ENCODE measurements at places on chromosomes 16 and 17.

DNA sequence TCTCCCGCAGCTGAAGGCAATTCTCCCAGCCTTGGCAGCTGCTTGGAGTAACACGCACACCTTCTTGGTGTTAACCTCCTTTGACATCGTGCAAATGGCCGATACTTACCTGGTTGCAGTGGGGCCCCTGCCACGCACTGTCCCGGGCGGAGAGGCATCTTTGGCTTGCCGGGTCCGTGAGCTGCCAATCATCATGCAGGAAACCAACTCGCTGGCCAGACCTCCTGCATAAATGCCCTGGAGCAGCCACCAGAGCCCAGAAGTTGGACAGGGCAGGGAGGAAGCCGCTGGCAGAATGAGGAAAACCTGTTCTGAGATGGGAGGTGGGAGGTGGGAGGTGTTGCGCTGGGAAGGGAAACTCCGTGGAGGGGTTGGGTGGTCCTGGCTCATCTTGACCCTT, 41.7 kb upstream of the CREBBP start:
- no peak for DNase-seq

DNA sequence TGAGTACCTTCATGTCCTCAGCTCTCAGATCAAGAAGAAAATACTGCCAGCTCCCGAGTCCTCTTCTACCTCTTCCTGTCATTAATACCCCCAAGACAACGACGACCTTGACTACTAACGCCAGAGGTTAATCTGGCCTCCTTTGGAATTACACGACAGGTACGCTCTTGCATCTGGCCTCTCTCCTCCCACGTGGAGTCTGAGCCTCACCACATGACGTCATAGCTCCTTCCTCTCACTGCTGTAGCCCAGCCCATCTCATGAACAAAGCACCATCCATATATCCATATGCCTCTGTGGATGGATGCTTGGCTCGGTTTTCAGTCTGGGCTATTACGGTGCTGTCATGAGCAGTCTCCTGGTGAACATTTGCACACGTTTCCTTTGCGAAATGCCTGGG, 110.2 kb upstream of the TNRC6C start:
- no peak for DNase-seq

DNA sequence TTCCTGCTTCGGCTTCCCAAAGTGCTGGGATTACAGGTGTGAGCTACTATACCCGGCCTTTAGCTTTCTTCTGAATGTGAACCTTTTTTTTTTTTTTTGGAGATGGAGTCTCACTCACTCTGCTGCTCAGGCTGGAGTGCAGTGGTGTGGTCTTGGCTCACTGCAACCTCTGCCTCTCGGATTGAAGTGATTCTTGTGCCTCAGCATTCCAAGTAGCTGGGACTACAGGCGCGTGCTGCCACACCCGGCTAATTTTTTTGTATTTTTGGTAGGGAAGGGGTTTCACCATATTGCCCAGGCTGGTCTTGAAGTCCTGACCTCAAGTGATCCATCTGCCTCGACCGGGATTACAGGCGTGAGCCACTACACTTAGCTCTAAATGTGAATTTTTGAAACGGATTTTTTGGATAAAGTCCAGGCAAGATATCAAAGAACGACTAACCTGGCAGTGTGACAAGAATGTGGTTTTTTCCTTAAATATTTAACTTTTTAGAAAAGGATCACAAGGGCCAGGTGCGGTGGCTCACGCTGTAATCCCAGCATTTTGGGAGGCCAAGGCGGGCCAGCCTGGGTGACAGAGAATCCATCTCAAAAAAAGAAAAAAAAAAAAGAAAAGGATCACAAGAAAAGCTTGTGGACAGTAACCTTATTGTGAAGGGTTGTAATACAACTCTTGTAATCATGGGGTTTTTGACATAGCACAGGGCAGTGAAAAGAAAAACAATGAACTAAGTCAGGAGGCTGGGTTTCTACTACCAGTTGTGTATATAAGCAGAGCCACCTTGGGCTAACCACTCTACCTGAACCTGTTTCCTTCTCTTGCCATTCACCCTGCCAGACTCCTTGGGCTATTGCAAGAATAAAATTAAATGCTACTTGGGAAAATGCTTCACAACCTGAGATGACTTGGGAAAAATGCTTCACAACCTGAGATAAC, 6.2 kb downstream of the BRCA1 start:
- no peak for DNase-seq

DNA sequence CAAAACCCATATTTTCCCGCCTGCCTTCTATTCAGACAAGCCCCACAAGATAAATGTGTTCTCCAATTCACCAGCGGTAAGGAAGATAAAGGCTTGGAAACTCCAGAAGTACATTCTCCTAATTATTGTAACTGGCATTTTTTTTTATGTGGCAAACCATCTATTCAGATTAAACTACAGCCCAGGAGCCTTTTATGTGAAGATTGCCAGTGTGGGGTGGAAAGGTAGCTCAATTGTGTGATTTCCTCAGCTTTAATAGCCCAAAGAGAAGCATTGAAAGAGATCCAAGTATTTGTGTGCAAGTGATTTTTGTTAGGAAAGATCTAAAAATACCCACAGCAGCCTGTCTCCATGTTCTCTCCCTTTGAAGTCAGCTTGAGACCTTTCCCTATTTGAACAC, 451.4 kb upstream of the CCL2 start:
- DNase-seq = no peak

DNA sequence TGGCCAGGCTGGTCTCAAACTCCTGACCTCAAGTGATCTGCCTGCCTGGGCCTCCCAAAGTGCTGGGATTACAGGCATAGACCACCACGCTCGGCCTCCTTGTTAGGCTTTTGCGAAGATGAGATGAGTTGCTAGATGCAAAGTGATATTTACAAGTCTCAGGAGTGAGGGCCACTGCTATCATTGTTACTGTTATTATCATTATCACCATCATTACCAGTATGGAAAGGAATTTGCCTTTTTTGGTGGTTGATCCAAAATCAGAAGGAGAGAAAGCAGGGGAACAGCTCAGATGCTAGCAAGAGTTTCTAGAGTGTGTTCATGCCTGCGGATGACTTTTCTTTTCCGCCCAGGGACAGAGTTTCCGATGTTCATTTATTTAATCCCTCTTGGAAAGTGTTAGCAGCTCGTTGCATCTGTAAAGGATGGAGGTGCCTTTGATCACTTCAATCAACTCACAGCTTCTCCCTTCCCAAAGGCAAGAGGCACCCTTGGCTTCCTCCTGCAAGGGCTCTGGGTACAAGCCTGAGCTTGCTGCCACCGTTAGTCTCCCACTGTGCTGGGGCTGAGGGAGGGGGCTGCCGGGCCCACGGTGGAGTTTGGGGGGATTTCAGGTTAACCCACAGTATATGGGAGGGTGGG, 21.6 kb downstream of the ITPRIPL2 start:
- no peak for DNase-seq
